Activated gamma-delta T cell (primary cell): ENCODE measurements at places on chromosomes 13 and 19.

GRCh38 chr19:41926028-41926762, 2.1 kb downstream of the ERFL start:
- no peak for DNase-seq

DNA sequence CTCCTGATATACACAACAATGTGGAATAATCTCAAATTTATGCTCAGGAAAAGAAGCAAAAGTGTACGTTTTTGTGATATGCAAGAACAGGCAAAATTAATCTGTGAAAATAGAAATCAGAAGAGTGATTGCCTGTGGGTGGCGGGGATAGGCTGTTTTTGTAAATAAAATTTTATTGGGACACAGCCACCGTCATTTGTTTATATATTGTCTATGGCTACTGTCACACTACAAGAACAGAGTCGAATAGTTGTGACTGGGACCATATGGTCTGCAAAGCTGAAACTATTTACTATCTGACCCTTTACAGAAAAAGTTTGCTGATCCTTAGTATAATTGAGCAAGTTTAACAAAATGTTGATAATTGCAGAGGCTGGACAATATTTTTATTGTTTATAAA, 269.5 kb upstream of the HTR2A start:
- no peak for DNase-seq

GRCh38 chr13:44867825-44868224, 121.4 kb downstream of the NUFIP1 start:
- DNase-seq: no peak

GRCh38 chr19:18897094-18898029, 1.4 kb upstream of the CERS1 start:
- DNase-seq: no peak
